Right forelimb (tissue), 1 donor: ENCODE measurements at places on chromosomes 6 and 20.

DNA sequence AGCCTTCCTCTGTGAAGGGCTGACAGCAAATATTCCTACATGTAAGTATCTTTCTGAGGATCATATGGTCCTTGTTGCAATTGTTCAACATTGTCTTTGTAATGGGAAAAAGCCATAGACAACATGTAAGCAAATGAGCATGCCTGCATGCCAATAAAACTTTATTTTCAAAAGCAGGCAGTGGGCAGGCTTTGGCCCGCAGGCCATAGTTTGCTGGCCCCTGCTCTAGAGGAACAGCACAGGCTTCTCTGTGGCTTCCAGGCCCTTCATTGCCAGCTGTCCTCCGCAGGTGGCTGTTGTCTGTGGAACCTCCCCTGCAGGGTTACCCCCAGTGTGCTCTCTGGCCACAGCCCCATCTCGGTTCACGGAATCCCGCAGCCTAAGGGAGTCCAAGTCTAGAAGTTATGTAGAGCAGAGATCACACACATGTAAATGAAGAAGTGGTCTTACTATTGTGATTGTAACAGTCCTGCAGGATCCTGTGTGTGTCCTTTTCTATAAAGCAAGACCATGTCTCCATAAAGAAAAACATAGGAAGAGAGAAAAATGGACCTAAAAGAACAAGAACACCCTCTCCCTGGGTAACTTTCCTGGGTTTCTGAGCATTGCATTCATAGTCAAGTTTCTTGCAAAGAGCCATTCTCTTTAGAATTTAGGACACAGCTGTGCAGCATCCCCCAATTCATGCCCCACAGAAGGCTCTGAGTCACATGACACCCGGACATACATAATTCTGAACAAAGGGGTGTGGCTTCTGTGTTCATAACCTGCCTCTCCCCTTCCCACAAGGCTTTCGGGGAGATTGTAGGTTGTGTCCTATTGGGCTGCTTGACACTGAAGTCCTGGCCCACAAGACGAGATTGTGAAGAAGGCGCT lies 10.0 kb downstream of the UNC93A start:
- DNase-seq, result no peak

- DNase-seq, result no peak
Observed at GRCh38 chr6:7290079-7290478, 22.9 kb downstream of the SSR1 start.

- DNase-seq, result no peak
Observed at GRCh38 chr6:30002871-30003270, 58.2 kb upstream of the POLR1H start.

DNA sequence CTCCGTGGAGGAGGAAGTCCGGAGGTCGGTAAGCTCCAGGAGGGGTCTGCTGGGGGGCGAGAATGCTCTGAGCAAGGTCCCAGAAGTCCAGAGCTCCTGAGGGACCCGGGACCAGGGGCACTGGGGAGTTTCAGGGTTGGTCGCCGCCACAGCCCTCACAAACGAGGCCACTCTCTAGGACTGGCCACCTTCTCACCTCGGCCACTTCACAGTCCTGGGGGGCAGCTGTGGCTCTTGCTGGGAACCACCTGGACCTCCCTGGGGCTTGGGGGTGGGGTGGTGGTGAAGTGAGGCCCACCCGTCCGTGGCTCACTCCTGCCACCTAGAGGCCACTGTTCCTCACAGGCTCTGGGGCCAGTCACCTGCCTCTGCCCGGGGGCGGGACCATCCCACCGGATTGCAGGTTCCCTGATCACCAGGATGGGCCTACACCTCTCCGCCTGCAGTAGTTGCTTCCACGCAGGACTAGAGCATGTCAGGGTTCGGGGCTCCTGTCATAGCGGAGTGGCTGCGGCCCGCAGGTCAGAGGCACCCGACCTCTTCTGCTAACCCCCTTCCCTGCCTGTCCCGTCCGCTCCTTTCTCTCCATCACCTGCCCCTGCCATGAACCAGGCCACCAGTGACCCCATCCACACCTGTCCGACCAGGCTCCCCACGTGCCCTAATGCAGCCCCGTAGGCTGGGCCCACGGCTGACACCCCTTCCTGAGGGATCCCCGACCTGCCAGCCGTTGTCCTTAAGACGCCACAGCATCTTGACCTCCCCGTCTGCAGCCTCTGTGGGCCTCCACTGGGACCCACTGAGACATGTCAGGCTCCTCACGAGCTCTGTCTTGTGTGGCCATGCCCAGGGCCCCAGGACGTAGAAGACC lies 5.1 kb upstream of the TCEA2 start:
- DNase-seq, result peak; percentile 81

DNA sequence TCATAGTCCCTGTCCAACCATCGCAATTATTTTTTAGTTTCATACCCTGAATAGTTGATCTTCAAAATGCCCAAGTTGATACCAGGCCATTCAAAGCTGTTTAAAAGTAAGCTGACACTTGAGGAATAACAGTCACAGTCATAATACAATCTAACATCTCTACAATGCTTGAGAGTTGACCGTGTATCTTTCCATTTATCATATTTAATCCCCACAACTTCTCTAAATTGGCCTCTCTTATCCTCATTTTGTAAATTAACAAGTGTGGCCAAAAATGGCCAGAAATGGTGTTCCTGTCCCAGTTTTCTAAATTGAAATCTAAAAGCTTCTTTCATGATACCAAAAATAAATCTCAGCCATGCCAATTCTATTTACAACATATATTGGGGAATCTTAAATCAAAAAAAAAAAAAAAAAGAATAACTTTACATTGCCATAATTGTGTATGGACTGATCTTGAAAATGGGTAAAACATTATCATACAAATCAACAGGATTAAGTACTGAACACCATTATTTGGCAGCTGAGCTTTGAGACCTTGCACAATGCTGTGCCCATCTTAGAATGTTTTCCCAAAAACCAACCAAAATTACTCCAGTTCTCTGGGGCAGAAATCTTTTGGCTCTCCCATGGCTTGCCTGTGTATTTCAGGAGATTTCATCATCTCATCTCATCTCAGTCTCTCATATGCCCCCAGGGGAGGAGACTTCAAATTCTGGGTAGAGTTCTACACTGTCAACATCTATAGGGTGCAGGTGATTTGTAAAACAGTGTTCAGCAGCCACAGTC lies 448.7 kb upstream of the JARID2 start:
- DNase-seq, result no peak

- no peak for DNase-seq
Observed at GRCh38 chr20:47079047-47079446, 184.4 kb downstream of the EYA2 start.
